ENCODE measurements at places on chromosomes 12 and 14.
A peak's percentile ranks its signal among the peaks of the same experiment; 100 is the strongest.

DNA sequence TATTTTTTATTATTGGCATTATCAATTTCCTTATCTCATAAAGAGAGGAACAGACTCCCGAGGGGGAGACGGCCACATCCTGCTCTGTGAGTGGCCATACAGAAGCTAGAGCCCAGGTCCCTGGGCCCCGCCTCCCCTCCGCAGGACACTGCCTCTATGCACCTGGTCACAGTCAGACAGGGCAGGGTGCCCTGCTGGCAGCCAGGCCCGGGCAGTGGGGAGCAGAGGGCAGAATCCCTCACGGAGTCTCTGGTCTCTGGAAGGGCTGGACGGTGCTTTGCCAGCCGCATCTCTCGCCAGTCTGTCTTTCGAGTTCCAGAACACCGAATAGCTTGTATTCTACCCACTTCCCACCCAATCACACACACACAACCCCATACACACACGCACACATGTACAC is 16.4 kb upstream of the CACNA2D4 start:
- DNase-seq = no peak

DNA sequence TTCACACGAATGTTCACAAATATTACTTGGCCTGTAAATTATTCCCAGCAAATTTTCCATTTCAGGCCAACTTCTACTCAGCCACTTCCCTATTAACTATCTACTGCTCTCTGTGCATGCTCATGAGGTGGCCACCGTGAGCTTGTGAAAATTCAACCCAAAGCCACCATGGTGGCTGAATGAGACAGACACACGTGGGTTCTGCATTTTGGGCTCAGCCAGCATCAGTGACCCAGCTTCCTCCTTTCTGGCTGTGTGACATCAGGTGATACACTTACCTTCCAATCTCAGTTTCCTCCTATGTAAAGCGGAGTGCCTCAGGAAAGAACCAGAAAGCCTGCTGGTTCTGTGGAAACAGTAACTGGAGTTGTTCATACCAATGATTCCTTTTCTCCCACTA is 175.8 kb downstream of the FOXN3 start:
- DNase-seq = no peak

DNA sequence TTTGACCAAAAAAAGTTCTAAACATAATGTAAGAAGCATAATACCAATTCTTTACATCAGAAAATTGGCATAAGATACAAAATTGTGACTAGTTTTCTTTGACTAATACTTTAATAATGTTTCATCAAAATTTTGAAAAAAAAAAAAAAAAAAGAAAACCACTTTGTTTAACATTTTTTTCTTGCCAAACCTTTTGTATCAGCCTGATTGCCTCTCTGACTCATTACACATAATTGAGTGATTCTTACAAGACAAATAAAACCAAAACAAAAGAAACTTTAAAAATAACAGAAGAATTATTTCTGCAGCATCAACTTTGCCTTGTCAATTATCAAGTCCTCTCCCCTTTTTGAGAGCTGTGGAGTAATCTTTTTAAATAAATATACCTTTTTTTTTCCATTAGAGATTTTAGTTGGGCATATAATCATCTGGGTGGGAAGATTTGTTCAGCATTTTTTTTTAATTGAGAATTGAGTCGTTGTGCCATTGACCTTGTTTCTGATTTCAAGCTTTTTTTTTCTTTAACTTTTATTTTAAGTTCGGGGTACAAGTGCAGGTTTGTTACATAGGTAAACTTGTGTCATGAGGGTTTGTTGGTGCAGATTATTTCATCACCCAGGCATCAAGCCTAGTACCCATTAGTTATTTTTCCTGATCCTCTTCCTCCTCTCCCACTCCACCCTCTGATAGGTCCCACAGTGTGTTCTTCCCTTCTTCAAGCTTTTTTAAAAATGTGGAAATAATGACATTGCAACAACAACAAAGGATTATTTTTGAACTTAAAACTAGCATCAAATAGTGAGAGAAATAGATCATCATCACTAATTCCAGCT is 45.8 kb upstream of the HMGA2 start:
- DNase-seq = no peak

- peak; percentile 61 for DNase-seq
Observed at GRCh38 chr12:51678086-51678724, 87.2 kb downstream of the SCN8A start.

- DNase-seq = no peak
Observed at GRCh38 chr14:78690836-78691235, 520.7 kb downstream of the NRXN3 start.

DNA sequence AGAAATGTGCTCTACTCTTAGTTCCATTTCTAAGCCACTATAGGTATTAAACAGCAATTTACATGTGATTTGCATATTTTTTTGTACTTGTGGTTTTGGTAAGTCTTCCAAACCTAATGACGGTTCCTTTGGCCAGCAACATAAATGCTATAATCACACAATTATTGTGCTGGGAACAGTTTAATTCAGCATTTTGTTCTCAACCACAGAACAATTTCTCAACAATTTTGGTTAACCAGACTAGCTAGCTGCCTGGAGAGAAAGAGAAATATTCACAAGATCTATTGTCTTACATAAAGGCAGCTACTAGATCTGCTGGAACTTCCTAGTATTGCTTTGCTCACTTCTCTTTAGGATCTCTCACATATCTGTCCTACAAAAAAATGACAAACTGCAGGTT is 265.3 kb downstream of the SOX5 start:
- no peak for DNase-seq

- no peak for DNase-seq
Observed at GRCh38 chr12:39037115-39037514, 131.7 kb upstream of the CPNE8 start.

DNA sequence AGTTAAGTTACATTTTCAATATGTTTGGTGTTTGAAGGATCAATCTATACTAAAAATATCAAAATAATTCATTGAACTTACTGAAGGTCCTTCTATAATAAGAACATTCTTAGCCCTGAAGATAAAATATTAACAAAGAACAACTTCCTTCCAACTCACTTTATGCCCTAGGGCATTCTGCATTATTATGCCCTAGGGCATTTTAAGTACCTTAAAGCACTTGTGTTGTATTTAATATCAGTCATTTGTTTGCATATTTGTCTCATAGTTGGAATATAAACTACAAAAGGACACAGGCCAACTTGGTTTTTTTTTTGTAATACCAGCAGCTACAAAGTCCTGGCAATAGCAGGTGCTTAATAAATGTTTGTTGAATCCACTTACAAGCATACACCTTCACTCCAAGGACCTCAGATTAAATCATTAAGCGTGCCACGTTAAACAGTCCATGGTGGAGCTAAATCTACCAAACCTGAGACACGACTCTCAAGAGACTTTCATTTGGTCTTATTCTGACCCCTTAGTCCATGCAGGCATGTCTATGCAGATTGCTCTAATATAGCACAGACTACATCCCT is 50.7 kb downstream of the EPS8 start:
- no peak for DNase-seq

DNA sequence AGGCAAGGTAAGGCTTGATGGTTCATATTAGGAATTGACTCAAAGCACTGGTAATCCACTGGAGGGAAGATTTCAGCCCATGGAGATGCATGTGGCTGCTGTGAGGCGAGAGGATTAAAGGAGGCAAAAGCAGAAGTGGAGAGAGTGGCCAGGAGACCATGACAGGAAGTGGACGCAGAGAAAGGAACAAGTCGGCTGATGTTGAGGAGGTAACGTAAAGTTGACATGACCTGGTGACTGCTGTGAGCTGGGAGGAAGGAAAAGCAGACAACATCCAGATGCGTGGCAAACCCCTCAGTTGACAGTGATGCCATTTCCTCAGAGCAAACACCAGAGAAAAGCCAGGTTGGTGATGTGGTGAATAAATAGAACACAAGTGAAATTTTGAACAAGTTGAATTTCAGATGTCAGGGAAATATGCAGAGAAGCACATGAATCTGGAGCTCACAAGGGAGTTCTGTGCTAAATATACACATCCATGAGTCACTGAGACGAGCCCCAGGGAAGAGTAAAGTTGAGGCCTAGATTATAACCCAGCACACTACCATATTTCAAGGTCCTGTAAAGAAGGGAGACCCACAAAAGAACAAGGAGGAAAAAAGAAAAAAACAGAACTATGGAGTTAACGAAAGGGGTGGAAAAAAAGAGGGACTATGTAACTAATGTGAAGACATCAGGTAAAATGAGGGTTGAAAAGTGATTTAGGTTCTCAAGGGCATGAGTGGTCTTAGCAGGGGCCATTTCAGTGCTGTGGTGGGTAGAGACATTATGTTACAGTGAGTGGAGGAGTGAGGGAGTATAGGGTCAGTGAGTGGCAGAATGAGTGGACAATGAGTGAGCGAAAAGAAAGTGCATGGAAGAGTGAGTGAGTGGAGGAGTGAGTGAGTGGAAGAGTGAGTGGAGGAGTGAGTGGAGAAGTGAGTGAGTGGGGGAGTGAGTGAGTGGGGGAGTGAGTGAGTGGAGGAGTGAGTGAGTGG is 61.6 kb upstream of the GZMB start:
- no peak for DNase-seq

DNA sequence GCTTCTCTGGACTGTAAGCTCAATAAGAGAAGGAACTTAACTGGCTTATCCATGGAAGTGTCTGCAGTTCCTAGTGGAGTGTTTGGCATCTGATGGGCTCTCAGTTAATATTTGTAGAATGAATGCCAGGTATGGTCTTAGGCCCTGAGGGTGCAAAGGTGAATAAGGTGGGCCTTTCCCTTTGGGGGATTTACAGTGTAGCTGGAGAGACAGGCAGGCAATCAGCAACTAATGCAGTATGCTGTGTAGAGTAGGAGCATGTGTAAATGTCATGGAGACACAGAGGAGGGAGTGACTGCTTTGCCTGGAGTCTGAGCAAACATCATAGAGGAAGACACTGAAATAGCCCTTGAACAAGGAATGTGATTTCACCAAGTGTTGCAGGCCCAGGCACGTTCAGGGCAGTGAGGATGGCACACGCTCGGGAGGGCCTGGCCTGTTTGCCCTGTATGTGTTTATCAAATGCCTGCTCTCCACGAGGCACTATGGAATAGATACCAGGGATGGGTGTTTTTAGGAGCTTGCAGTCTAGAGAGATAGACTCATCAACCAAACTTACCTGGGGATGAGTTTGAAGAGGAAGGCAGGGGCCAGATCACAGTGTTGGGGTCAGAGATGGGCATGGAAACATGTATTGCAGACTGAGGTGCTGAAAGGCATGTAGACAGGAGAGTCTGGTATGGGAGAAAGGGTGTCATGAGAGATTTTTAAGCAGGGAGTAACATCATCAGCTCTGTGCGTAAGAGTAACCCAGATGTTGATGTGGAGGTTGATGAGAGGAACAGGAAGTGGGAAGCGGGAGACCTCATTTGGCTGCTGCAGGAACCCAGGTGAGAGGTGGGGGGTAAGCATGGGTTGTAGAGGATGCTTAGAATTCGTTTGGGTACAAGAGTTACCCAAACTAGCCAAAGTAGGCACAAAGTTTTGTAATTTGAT is 54.1 kb downstream of the PLXNC1 start:
- DNase-seq = no peak

GRCh38 chr12:30278401-30278800 is 417.3 kb downstream of the IPO8 start:
- DNase-seq = no peak

GRCh38 chr12:25708661-25709060 is 155.6 kb upstream of the LMNTD1 start:
- no peak for DNase-seq

- DNase-seq = no peak
Observed at GRCh38 chr14:100323942-100324307, 786 bp downstream of the SLC25A47 start.

GRCh38 chr12:103667125-103667524 is 80.1 kb downstream of the STAB2 start:
- no peak for DNase-seq

GRCh38 chr12:23854598-23854997 is 94.9 kb downstream of the SOX5 start:
- DNase-seq = no peak

DNA sequence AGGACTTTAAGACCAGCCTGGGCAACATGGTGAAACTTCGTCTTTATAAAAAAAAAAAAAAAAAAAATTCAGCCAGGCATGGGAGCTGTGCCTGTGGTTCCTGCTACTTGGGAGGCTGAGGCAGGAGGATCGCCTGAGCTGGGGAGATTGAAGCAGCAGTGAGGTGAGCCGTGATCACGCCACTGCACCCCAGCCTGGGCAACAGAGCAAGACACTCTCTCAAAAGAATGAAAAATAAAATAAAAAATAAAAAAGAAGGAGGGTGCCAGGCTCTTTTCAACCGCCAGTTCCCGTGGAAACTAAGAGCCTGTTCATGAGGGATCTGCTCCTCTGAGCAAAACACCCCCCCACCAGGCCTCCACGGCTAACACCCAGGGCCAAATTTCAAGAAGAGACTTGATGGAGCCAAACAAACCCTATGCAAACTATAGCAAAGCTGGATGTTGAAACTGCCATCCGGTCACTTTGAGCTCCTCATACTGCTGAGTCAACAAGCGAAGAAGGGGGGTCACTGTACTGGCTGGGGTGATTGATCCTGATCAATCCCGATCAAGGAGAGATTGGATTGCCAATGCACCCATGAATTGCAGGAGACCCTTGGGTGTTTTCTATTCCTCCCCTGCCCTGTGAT is 23.4 kb downstream of the DLK1 start:
- DNase-seq = peak; percentile 1

- no peak for DNase-seq
Observed at GRCh38 chr12:25311506-25311905, 60.8 kb upstream of the KRAS start.

DNA sequence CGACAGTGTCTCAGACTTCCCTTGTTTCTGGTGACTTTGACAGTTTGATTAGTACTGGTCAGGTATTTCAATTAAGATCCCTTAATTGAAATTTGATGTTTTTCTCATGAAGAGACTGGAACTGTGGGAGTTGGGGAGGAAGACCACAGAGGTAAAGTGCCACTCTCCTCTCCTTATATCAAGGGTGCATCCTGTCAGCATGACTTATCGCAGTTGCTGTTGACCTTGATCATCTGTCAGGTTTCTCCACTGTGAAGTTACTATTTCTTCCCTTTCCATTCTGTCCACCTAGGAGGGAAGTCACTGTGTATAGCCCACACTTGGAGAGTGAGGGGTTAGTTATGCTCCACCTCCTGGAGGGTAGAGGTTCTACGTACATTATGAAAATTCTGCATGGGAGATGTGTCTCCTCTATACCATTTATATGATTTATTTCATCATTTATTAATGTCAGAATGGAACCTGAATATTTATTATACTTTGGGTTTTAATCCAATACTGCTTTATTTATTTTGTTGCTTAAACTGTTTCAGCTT is 40.3 kb upstream of the SMOC1 start:
- DNase-seq = no peak

- DNase-seq = no peak
Observed at GRCh38 chr12:26627335-26627734, 205.7 kb downstream of the ITPR2 start.
